ENCODE measurements at places on chromosomes 4 and X.

DNA sequence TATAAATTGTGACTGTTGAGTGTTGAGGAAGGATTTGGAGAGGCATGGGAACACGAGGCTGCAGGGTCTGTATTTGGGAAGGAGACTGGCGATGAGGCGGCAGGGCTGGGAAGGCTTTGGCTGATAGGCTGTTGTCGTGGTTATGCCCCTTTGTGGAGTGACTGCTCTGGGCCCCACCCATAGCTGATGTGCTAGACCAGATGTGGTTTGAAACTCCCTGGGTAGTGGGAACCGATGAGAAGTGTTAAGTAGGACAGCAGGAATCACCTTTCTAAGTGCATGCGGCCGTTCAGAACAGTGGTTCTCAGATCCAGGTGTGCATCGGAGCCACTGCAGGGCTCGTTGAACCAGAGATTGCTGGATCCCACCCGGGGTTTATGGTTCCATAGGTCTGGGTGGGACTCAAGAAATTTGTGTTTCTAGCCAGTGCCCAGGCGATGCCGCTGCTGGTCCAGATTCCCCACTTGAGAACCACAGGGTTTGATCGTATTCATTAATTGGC lies 42.3 kb downstream of the TBC1D14 start:
- DNase-seq, result no peak

- no peak for DNase-seq
Observed at GRCh38 chr4:78167510-78167909, 110.4 kb downstream of the FRAS1 start.

DNA sequence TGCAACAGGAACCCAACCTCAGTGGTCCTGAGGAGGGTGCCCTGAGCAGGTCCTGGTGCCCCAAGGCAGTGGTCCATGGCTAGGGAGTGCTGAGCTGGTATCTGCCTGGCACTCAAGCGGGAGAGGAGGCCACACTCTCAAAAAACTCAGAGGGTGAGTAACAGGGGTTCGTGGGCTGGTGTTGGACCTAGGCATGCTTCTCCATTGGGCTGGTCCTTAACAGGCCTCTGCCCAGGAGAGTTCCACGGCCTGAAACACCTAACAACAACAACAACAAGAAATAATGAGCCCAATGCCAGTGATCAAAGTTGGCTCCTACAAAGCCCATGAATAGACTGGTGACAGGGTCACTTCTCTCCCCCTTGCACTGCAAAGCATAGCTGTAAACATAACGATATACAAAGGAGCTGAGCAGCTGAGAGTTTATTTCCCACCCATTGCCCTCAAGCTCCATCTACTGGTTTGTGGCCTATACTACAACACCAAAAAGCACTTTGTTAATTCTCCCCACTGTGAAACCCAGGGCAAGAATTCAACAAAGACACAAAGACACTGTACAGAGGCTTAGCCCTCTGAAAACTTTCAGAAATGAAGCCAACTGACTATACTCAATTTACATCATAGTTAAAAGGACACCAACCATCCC lies 736.1 kb upstream of the ADGRL3 start:
- no peak for DNase-seq

DNA sequence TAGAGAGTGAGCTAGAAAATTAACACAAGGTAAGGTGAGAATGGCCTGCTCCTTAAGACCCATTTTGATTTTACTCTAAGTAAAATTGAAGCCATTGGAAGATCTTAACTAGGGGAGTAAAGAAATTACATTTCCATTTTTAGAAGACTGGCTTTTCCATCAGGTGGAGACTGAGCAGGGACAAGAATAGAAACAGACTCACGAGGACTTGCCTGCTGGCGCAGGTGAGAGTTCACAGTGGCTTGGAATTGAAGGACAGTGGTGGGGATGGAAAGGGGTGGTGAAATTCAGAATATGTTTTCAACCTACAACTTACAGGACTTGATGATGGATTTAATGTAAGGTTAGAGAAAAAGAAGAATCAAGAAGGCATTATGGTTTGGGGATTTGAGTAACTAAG lies 427.4 kb downstream of the INPP4B start:
- DNase-seq, result no peak

- peak; percentile 27 for DNase-seq
Observed at GRCh38 chr4:121950680-121951520, 960 bp downstream of the TRPC3 start.

GRCh38 chr4:74327762-74328161 lies 19.5 kb downstream of the EPGN start:
- no peak for DNase-seq

DNA sequence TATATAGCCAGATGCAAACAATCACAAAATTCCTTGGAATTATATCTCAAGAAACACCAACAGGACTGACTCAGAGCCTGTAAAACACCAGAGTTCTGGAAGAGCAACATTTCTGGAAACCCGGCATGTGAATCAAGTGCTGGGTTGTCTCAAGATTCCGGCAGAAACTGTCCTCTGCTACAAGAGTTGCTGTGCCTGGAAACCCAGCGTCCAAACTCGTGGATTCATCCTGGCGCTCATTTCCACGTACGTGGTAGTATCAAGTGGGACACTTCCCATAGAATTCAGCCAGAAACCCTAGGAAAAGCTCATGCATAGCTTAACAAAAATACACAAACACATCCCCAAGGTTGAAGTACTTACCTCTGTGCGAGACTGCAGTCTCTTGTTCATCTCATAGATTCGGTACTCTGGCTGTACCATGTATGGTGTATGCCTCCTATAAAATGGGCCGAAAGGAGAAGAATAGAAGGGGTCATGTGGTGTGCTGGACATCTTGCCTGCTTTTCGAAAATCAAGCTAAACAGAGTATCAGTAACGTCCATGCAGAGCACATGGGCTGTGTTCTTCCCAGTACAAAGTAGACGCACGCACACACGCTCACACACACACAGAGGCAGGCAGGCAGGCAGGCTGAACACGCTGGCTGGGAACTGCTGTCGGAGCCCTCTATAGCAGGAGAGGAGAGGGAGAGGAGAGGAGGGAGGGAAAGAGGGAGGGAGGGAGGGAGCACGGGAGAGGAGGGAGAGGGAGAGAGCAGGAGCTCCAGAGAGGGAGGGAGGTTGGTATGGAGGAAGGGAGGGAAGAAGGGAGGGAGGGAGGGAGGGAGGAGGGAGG lies at the start of gene LDB2:
LDB2 (minus strand) TSS at position 655 of the 837 bp plus-strand sequence.
- peak; percentile 30 for DNase-seq

- DNase-seq, result no peak
Observed at GRCh38 chr4:185931986-185932385, 120.0 kb upstream of the SORBS2 start.

DNA sequence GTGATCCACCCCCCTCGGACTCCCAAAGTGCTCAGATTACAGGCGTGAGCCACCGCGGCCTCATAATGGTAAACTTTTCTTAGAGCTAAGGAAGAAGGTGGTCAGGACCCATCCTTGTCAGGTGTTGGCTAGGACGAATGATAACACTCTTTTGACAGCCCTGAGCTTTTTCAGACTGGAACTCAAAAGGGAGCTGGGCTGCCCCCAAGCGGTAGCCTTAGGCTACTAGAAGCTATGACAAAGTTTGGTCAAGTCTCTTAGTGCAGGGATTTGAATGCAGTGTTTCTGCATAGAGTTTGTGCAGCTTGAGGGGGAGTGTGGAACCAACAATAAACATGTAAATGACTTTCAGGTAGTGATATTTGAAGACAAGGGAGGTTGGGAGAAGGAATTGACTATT lies 11.8 kb upstream of the HSD17B10 start:
- DNase-seq, result peak; percentile 43

- peak; percentile 19 for DNase-seq
Observed at GRCh38 chr4:85803856-85804255, 328.9 kb downstream of the ARHGAP24 start.

GRCh38 chrX:100449696-100450608 lies 39.9 kb upstream of the PCDH19 start:
- peak; percentile 11 for DNase-seq

GRCh38 chrX:56564164-56564885 lies 898 bp downstream of the UBQLN2 start:
- DNase-seq, result peak; percentile 11

- no peak for DNase-seq
Observed at GRCh38 chr4:142598132-142598531, 248.0 kb downstream of the INPP4B start.

GRCh38 chr4:152634110-152634760 lies 45.6 kb downstream of the TMEM154 start:
- no peak for DNase-seq

DNA sequence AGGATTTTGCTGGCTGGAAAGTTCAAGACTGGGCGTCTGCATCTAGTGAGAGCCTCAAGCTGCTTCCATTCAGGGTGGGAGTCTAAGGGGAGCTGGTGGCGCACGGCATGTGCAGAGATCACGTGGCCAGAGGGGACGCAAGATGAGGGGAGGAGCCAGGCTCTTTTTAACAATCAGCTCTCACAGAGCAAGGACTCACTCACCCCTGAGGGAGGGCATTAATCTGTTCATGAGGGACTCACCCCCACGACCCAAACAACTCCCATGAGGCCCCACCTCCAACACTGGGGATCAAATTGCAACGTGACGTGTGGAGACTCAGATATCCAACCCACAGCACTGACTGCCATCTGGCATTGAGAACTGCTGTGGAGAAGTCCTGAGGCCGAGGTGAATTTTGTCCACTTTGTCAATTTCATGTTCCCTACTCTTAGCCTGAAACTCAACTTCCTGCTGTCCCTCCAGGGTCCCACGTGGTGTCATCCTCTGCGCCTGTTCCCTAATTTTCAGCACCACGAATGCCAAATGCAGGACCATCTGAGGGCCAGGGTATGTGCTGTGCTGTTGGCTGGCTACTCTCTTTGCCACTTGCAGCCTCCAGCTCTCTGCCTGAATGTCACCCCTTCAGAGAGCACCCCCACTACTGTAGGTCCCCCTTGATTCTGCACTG lies 5.6 kb downstream of the ZFP92 start:
- no peak for DNase-seq

- DNase-seq, result peak; percentile 23
Observed at GRCh38 chr4:40916880-40917279, 167.1 kb downstream of the NSUN7 start.

- DNase-seq, result no peak
Observed at GRCh38 chr4:31662951-31663350, 942.8 kb downstream of the PCDH7 start.

- DNase-seq, result no peak
Observed at GRCh38 chrX:136829413-136829812, 48.7 kb upstream of the ARHGEF6 start.

DNA sequence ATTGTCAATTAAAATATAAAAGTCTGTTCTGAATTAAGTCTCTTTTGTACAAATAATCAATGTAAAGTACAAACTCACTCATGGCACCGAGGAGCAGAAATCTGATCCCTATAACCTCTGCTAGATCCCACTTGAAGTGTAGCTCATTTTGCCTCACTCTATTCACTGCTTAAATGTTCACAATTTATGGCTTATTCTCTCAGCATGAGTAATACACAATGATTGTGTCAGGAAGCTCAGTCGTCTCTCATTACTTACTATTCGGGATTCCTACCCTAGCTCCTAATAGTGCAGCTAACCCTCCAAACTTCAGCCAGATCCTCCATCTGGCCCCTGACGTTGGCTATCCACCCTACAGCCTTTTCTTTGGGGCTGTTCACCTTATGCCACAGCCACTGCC lies 4.7 kb upstream of the AMMECR1 start:
- DNase-seq, result no peak

DNA sequence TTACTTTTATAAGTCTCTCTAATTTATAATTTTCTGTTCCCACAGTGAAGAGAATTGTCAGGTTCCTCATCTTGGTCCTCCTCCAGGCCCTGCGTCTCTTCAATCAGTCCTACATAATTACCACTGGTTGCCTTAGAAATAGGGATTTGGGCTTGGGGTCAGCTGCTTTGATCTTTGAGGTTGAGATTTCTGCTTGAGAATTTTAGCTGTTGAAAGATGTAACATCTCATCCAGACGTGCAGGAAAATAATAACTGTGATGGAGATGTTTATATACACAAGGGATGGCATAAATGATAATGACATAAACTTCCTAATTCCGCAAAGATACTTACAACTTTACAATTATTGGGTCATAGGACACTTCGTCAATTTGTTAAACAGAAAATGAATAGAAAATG lies 30.3 kb downstream of the AADAT start:
- no peak for DNase-seq

DNA sequence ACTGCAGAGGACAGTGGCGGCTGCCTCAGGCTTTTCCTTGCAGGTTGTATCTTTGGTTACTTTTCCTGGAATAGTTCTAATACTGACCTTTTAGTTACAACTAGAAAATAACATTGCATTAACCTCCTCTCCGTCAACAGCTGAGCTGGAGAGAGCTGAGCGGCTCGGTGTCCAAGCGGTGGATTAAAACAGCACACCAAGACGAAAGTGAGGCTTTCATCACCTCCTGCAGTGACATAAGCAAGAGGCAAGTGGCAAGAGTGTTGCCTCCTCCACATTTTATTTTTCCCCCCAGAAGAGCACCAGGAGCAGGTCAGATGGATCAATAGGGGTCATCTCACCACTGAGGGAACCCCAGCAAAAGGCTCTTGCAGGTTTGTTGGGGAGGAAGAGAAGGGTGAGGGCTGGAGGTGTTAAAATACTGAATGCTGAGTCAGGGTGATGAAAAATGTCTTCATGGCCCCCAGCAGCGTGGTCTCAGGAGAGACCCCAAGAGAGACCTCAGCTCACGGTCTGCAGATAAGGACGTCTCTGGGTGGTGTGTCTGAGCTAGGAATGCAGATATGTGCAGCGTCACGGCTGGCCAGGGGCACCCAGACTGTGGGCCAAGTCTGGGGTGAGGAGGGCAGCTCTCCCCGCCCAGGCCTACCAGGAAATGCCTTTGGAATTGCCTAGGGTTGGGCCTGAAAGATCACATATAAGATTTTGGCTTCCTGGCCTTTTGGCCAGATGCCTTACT lies 50.3 kb downstream of the CASP3 start:
- DNase-seq, result no peak

DNA sequence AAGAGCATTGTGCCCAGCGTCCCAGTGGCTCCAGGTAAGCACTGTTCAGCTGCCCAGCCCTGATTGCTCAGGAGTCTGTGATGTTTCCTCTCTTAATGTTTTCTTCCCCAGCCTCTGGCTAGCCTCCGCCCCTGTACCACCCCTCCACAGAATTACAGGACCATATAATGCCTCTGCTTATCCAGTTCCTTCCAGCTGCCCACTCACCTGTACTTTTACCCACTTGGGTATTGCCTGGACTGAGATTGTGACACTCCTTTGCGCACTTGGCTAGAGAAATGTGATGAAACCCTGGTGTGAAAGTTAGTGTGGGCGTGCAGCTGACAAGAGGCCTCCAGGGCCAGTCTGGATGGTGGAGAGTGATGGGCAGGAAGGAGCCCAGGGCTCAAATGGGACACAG lies at the start of gene AWAT2:
AWAT2 (minus strand) TSS at position 14 of the 400 bp plus-strand sequence; CDS start at position 8, 6 bp downstream.
- DNase-seq, result no peak

DNA sequence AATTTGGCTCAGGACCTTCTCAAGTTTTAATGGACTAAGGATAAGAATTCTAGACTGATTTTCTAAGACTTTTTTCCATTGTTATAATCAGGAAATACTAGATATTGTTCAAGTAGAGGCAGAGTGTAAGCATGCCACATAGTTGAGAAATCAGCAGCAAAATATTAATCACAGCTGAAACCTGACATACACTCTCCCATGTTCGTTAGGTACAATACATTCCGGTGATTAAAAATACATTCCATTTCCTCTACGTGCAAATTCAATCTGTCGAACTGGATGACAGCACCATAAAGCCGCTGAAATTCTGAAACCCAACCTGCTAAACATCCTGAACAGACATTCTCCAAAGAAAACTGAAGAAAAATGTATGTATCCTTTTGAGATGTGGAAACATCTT lies 587.6 kb upstream of the DIPK2B start:
- DNase-seq, result no peak
